ENCODE measurements at places on chromosomes 12 and 14.

- DNase-seq: no peak
These were observed 338.7 kb downstream of the ACSS3 start for GRCh38 chr12:81416571-81416970.

DNA sequence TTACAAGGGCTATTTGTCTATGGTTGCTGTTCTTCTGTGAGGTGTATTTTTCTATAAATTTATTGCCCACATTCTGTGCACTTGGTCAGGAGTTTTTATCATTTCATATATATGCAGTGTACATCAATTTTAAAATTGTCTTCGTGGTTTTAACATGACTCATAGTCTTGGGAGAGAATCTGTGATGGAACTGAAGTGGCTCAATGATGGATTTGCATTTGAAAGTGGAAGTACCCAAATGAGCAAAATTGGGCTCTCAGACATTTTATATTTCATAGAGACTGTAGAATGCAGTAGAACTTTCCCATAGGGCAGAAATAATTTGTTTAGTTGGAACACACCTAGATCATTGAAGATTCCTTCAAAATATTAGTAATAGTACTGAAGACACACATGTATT, 1.9 kb upstream of the SCFD1 start:
- peak; percentile 9 for DNase-seq

DNA sequence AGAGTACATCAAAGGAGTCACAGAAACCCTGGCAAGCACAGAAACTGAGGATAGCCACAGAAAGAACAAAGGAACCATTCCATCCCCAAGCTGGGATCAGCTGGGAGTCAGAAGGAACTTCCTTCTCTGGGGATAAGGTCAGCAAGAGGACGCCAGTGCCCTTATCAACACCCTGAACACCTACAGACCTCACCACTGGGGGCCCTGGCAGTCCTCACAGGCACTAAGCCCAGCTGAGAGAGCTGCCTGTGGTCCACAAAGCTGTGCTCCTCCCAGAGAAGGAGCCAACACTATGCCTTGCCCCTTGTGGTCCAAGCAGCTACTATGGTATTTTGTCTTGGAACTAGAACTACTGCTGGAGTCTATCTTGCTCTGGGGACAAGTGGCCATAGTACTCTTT, 171.1 kb upstream of the CCDC196 start:
- DNase-seq: no peak

GRCh38 chr14:96135285-96135684, 69.4 kb upstream of the BDKRB2 start:
- no peak for DNase-seq

GRCh38 chr12:33357181-33357580, 82.4 kb downstream of the SYT10 start:
- no peak for DNase-seq

DNA sequence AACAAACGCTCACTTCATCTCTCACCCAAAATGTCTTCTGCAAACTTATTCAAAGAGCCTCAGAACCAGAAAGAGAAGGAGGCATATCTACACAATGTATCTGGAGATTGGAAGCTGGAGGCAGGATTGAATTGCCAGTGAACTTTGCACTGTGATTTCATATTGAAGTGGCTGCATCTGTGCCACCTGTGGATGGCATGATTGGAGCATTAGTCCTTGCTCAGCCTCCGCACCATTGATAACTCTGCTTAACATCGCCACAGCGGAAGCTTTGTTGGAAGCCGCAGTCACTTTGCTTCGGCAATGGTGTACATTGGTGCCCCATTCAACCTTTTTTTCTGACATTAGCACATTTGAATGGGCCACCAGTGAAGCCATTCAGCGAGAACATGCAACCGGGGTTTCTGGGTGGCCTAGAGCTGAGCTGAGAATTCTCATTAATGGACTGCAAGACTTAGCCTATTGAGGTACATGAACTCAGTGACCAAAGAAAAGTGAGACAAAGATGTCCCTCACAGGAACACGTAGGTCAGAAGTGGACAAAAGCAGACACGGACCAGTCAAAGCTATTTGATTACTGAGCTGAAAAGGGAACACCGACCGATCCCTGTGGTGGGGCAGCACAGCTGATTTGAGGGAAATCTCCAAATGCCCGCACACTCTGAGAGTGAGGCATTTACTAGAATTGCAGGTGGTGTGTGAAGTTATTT, 130.4 kb downstream of the BRMS1L start:
- no peak for DNase-seq

DNA sequence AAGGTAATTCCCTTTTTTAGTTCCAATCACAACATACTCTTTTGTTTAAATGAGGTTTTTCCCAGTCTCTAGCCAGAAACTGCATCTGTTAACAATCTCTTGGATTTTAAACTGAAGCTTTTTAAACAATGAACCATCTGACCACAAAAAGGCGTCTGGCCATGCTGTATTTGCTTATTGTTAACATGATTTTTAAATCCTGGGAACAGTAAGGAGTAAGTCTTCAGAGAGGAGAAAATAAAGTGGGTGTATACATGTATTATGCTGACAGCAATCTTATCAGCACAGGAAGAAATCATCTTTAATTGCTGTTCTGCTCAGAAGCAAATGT, 106.2 kb downstream of the DAAM1 start:
- DNase-seq: no peak

DNA sequence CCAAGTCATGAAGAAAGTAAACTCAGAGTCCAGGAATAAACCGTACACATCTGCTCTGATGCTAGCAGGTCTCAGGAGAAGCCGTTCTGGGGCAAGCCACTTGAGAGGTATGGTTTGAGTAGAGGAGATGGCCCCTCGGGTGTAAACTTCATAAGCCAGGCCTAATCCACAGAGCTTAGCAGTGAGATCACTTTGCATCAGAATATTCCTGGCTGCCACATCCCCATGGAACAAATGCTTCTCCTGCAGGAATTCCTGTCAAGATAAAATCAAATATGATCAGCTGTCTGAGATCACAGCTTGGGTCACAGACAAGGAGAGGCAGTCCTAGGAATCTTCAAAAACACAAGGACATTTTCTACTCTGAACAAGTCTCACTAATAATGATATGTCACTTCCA, 11.2 kb upstream of the MAGOHB start:
- no peak for DNase-seq

- no peak for DNase-seq
These were observed 293.6 kb downstream of the NELL2 start for GRCh38 chr12:44582521-44582920.

DNA sequence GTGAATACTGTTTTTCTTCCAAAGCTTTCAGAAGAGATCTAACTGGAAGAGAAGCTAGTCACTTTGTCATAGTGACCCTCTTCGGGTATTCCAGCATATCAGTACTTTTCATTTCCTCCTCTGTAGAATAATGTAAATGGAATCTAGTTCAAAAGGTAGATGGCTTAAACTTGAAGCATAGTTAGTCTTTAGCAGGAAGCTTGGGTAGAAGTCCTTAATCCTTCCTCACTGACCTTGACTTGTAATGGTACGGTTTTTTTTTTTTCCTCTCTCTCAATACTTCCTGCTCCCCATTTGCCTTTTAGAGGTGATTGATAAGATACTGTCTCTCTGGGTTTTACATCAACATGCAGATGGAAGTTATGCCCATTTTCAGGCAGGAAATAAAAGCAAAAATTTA, 1.7 kb downstream of the FBXO34 start:
- DNase-seq: no peak

DNA sequence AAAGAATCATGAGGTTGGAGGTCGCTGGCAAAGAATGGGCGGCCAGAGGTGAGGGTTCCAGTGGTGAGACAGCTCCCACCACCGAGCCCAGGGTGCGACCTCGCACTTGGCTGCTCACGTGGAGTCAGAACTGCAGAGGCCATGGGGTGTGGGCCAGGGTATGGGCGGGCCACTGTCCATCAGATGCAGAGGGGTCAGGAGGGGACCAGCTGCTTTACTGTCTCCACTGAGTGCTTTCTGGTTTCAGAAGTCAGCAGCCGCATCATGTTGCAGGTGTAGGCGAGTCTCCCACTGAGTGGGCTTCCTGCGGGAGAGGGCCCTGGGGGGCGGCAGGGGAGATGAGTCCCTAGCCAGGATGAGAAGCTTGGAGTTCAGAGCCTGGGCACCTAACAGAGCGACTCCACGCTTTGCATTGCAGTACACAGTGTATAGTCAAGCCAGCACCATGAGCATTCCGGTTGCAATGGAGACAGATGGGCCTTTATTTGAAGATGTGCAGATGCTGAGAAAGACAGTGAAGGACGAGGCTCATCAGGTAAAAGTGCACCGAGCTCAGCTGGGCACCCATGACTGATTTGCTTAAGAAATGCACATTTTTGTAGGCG, 46.9 kb upstream of the DYNC1H1 start:
- DNase-seq: no peak

GRCh38 chr14:39140170-39140569, 26.0 kb downstream of the GEMIN2 start:
- DNase-seq: no peak

DNA sequence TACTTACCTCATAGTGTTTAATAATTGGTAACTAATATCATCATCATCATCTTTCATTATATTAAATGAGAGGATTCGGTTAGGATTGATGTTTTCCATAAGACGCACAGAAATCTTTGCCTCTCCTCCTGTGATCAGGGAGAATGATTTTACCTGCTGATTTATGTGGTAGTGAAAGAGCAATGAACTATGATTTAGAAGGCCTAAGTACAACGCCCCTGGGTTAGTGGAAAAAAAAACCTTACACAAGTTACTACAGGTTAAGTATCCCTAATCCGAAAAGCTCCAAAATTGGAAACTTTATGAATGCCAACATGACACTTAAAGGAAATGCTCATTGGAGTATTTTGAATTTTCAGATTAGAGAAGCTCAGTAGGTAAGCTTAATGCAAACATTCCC, 55.8 kb downstream of the ARID2 start:
- DNase-seq: no peak

DNA sequence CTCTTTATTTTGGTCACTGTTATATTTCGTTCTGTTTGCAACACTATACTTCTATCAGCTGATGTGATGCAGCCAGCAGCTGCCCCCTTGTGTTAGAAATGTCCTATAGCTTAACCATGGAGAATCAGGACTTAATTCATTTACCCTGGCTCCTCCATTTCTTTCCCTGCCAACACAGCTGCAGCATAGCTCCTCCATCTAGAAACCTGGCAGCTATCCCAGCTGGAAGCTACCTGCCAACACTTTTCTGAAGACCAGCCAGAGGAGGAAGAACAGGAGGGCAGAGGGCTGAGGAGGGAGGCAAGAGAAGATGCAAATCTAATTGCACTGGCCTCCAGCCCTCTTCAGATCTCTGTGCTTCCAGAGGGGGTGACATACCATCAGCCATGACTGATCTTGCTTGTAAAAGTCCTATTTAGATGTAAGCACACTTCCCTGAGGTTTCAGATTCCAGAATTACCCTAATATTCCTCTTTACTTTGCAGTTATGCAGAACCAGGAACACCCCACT, 156.8 kb upstream of the TMEM260 start:
- peak; percentile 28 for DNase-seq

GRCh38 chr14:68143341-68143841, 323.8 kb downstream of the RAD51B start:
- no peak for DNase-seq

DNA sequence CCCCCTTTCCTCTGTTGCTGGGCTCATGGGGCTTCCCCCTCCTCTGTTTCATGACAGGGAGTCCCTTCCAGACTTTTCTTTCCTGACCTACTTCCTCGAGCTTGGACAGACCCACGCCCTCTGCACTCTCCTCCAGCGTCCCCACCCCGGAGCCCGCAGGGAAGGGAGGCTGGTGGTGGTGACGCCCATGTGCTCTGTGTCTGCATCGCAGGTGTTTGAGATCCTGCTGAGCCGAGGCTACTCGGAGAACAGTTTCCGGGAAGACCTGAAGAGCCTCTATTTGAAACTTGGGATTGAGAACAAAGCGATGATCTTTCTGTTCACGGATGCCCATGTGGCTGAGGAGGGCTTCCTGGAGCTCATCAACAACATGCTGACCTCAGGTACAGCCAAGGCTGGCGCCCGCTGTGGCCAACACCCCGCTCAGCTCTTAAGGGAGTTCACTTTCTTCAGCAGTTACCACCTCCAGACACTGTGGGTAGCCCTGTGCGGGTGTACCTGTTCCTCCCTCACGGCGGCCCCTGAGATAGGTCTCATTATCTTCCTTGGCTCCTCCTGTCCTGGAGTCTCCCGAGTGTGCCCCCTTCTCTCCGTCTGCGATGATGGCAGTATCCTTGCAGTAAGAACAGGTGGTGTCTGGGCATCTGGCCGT, 85.6 kb downstream of the CCDC92 start:
- DNase-seq: no peak

DNA sequence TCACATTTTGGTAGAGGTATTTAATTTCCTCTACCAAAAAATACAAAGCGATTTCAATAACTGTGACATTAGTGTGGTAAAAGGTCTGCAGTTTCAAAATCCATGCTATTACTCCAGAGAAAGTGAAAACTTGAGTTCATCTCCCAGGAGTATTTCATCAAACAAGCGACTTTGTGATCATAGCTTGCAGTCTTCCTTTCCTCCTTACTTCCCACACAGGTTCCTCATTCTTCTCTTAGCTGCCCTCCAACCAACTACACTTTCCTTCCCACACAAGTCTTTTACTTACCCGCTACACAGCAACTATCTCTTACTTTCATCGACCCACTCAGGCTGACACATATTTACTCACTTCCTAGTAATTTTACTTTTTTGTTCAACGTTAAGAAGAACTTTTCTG, 413.4 kb upstream of the USP15 start:
- DNase-seq: no peak

DNA sequence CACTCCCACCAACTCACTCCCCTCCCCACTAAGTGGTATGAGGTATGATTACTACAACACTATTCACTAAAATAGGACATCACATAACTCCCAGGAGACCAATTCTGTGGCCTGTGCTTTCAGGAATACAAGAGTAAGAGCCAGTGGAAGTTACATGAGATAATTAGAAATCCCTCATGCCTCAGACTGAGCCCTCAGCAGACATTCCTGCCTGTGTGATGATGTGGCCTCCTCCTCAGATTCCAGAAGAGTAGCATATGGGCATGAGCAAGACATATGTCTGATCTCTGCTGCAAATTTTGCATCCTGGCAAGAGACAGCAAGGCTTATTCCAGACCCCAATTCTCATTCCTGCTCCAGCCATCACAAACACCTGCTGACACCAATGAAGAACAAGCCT, 46.0 kb upstream of the BMP4 start:
- no peak for DNase-seq

GRCh38 chr14:54675236-54676128, 108.6 kb downstream of the SAMD4A start:
- DNase-seq: no peak

- DNase-seq: no peak
These were observed 222.0 kb downstream of the PPM1H start for GRCh38 chr12:62712681-62713573.

GRCh38 chr12:39127401-39127800, 222.0 kb upstream of the CPNE8 start:
- no peak for DNase-seq
